ENCODE measurements at places on chromosomes 16 and 17.

- DNase-seq = no peak
Measured at GRCh38 chr17:56754523-56755208, 79.1 kb downstream of the C17orf67 start.

- DNase-seq = no peak
Measured at GRCh38 chr17:15213381-15214087, 51.6 kb downstream of the PMP22 start.

DNA sequence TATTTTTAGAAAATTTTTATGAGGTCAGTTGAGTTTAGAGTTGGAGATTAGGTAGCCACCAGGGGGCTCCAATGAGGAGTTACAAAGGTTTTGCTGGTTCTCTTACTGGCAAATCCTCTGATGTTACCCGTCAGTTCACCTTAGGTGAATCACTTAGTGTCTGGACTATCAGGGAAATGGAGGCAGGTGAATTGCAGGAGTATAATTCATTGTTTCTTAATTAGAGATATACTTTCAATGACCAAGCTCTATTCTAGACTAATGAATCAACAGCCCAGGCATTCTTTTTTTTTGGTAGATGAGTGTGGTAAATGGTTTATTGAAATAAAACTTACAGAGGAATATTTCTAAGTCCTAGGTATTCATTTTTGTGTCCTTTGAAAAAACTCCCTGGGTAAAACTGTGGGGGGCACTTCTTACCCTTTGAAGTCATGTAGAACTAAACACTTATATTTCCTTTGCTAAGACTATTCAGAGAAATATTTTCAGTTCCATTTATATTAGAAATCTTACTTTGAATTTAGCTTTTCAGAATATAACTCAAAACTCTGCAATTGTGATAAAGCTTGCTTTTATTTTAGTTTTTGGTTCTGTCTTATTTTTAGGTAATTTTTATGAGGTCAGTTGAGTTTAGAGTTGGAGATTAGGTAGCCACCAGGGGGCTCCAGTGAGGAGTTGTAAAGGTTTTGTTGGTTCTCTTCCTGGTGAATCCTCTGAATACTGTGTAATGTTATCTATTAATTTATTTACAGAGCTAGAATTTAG is 17.7 kb downstream of the PSMD11 start:
- DNase-seq = no peak

DNA sequence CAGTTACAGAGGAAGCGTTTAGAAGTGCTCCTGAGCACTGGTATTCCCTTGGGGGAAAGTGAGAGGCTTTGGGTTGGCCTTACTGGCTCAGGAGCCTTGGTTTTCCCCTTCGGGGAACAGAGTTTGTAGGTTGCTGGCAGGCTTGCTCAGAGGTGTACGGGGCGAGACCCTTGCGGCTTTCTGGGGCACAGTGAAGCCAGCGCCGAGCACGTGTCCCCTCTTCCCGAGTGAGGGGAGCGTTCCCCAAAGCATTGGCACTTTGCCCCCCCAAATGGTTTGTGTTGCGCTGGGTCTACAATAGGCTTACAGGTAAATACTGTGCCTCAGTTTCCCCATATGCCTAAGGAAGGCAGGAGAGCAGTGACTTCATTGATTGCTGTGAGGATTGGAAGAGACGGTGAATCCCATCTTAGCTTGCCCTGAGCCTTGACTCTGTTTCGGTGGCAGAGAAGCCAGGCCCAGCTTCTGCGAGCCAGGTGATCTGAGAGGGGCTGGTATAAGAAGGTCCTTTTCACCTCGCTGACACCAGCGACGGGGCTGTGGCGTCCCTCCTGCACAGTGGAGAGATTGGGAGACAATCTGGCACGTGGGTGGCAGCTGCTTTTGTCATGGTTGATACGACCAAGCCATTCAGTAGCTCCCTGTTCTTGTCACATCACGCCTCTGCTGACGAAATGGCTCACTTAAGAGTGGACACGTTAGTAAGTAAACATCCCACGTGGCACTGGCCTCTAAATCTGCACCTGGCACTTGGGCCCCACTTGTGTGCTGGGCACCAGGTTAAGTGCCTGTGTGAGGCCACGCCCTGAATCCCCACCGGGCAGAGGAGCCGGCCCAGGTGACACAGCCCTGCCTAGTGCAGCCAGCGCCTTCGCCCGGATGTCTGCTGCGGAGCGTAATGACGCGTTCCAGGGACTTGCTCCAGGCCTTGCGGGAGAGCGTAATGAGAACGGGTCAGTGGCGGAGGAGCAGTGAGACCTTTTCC is 55.0 kb downstream of the MEAK7 start:
- DNase-seq = no peak

DNA sequence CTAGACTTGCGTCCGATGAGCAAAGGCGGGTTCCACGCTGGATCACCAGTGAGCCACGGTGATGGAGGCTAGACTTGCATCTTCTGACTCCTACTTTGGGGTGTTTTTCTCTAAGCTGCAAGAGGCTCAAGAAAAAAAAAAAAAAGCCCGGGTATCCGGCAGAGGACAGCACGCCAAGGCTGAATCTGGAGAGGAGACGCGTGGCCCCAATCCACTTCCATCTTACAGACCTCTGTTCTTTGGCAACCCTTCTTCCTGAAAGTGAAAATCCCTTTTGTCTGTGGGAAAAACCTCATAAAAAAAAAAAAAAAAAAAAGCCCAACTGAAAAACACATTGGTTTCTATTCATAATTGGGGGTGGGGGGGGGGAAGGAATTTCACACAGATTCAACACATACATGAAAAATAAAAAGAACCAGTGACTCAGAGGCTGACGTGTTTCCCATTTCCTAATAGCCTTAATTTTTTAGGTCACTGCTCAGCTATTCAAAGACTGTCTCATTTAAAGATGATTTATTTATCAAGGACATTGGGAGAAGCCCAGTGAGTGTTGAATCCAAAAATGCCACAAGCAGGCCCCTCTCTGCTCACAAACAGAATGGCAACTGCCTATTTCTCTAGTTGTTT is 258.3 kb downstream of the FOXL1 start:
- no peak for DNase-seq
